BE2C (cell line): ENCODE measurements at places on chromosomes 1 and 21.
A peak's percentile ranks its signal among the peaks of the same experiment; 100 is the strongest.

- DNase-seq = no peak
Measured at GRCh38 chr1:119080586-119080985, 59.9 kb downstream of the WARS2 start.

DNA sequence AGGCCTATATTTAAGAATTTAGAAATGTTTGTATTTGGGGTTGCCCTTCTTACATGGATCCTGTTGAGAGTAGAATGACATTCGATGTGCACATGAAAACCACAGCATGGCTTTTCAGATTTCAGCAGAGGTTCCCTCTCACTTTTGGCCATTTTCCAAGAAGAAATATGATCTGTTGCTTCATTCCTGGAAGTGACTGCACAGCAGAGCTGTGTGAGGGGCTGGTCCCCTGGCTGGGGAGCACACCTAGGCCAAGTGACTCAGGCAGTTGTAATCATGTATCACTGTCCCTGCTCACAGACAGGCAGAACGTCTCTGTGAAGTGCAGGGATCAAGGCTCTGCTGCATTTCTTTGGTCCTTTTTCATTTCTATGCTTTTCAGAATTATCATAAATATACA, 32.3 kb downstream of the AGT start:
- peak; percentile 30 for DNase-seq

DNA sequence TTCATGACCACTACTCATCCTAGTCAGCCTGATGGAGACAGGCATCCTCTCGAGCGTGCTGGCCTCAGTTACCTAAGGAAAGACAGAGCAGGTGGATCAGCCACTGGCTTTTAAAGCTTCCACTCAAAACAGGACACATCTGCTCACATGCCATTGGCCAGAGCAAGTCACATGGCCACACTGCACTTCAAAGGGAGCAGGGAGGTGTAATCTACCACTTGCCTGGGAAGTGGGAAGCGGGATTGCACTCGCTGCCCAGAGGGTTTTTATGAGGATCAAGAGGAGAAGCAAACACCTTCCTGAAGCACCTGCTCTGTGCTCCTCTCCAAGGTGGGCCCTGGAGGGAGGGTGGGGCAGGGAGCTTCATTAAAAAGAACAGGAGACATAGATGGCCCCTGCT, 108.0 kb downstream of the TAS1R2 start:
- no peak for DNase-seq

DNA sequence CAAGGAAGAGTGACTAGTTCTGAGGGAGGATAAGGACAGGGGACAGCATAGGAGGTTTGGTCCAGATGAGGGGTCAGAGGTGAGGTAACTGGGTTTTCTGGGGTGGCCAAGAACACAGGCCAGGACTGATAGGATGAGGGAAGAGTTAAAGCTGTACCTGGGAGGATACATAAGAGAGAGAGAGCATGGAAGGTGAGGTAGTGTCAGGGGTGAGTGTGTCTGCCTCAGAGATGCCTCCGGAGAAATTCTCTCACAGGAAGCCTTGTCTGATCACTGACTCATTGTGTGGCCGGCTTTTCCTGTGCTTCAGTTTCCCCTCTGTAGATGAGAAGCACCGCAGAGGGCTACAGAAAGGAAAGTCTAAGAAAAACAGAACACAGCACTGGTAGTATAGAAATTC, 40.2 kb downstream of the FASLG start:
- no peak for DNase-seq

- no peak for DNase-seq
Measured at GRCh38 chr1:165218731-165219130, 137.8 kb downstream of the LMX1A start.

DNA sequence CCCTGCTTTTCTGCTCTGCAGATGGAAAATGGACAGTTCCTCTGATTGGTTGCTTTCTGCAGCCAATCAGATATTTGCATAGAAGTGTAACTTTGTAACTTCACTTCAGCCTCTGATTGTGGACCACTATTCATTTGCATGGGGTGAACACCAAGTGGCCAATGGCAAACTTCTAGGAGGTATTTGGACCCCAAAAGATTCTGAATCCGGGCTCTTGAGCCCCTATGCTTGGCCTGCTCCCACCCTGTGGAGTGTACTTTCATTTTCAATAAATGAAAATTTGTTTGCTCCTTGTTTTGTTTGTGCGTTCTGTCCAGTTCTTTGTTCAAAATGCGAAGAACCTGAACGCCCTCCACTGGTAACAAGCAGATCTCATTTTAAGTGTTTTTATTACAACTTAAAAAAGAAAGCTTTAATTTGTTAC, 6.4 kb upstream of the GSTM4 start:
- DNase-seq = no peak

GRCh38 chr1:158147401-158147800, 33.3 kb upstream of the CD1D start:
- DNase-seq = no peak

GRCh38 chr1:15989776-15990175, 13.9 kb upstream of the ZBTB17 start:
- DNase-seq = no peak

DNA sequence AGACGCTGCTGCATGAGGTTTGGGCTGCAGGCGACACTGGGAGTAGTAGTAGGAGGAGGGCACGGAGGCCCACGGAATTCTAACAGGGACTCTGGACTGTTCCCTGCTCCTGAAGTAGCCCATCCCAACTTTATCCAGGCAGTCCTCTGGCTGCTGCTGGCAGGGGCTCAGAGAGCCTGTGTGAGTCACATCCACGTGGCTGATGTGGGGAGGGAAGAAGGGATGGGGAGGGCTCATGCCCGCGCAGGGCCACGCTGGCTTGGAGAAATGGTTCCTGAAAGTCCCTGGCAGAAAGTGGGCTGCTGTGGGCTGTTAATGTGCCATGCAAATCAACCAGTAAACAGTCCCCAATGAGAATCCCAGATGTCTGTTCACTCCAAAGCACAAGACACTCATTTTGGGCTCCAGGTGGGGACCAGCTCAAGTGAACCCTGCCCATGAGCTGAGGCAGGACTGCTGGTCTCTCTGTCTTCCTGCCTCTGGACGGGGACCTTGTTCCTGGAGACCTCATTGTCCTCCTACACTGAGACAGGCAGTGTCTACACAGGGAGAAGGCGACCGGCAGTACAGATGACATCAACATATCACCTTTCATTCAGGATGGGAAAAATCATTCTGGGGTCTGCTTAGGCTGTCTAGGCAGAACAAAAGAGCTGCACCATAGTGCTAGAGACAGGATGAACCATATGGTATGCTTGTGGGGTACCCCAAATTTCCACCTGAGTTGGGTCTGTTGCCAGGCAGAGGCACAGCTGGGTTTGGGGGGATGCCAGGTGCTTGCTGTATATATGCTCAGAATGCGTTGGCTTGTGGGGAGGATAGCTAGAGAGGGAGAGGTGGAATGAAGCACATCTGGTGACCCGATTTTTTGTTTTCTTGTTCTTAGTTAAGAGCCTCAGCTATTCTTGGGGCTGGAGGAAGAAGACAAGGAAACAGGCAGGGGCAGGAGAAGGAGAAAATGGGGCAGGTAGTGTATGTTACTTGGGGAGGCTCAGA, 57.9 kb upstream of the FMOD start:
- DNase-seq = no peak

DNA sequence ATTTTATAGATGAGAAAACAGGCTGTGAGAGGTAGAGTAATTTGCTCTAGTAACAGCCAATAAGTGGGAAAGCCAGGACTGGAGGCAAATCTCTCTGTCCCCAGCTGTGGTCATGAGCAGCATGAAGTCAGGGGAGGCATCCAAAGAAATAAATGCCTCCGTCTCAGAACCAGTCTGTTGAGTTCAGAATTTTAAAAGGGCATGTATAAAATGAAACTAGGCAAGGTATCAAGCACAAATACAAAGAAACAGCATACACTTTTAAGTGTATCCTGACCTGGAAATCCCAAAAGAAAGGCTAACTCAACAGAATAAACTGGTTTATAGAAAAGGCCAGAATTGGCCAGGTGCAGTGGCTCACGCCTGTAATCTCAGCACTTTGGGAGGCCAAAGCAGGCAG, 120.0 kb upstream of the B3GALT2 start:
- DNase-seq = no peak

DNA sequence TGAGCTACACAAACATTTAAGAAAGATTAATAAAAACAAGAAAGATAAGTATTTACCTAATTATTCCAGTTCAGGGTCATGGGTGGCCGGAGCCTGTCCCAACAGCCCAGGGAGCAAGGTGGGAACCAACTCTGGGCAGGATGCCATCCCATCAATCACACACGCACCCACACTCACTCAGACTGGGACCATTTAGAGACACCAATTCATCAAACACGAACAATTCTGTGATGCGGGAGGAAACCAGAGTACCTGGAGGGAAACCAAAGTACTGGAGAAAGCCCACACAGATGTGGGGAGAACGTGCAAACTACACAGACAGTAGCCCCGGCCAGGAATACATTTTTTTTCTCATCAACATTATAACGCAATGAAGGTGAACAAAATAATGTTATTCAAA, 16.2 kb downstream of the WASF2 start:
- no peak for DNase-seq

GRCh38 chr1:207647671-207648333, 2.9 kb downstream of the CR1L start:
- no peak for DNase-seq

DNA sequence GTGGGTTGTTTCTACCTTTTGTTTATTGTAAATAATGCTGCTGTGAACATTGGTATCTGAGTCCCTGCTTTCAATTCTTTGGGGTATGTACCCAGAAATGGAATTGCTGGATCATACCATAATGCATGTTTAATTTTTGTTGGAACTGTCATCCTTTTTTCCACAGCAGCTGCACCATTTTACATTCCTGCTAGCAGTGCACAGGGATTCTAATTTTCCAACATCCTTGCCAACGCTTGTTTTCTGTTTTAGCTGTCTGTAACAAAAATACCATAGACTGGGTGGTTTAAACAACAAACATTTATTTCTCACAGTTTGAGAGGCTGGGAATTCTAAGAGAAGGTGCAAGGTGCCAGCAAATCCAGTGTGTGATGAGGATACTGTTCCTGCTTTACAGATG, 65.1 kb downstream of the RAVER2 start:
- no peak for DNase-seq

DNA sequence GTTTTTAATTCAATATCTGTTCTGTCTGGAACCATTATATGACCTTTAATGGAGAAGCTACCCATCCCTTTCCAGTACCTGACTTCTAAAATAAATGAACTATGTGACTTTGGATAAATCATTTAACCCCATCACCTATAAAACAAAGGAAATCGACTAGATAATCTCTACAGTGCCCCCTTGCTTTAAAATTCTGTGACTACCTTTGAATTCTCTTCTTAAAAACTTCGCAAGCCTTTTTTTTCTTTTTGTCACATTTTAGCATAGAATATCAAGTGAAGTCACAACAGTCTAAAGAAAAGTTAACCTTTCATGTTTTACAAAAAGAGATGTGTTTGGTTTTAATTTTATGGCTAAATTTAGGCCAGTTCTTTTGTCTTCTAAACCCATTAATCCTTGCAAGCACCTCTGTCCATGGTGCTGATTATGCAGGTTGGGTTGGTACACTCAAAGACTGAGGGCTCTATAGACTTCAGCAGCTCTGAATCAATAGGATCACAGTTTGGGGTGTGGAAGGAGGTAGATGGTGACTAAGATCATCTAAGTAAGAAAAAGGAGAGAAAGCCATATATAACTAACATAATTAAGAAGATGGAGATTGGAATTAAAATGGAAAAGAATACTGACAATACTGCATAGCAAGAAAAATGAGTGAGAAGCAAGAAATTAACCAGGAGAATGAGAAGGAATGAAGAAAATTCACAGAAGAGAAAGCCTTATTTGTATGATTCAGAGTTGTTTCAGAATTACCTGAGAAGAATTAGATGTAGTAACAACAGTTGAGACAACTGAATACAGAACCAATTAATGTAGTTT, 59.2 kb downstream of the TBX15 start:
- no peak for DNase-seq
